ENCODE measurements at places on chromosomes 16 and 17. TPM values are rescaled to one million over a fixed set of nuclear protein-coding genes. Genes with fewer than 3 reads are reported as not detected.

Gene STX1B
- 3.1 TPM for total RNA-seq

Gene SOX9
- total RNA-seq, result not detected

Gene KCTD13
- total RNA-seq, result 40.0 TPM

Gene BLTP2
- total RNA-seq, result 124 TPM

Gene DOC2A
- total RNA-seq, result 0.14 TPM

DNA sequence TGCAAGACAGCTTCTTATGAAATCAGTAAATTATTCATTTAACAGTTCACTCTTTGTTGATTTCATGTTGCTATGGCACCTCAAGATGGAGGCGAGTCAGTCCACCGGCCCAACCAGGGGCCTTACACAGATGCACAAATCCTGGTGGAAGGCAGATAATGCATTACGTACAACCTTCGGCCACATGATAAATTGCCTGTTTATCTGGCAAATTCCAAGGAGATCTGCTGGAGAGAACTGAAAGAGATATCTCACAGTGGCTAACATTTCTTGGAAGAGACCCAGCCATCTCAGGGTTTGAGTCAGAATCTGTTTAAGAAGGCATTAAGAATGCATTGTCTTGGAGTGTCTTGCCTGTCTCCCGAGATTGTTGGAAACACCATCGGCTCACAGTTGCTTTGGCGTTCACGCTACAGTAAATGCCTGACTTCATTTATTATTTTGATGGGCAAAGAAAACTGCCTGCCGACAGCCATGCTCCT lies 225.6 kb downstream of the MSI2 start:
- no peak for DNase-seq

DNA sequence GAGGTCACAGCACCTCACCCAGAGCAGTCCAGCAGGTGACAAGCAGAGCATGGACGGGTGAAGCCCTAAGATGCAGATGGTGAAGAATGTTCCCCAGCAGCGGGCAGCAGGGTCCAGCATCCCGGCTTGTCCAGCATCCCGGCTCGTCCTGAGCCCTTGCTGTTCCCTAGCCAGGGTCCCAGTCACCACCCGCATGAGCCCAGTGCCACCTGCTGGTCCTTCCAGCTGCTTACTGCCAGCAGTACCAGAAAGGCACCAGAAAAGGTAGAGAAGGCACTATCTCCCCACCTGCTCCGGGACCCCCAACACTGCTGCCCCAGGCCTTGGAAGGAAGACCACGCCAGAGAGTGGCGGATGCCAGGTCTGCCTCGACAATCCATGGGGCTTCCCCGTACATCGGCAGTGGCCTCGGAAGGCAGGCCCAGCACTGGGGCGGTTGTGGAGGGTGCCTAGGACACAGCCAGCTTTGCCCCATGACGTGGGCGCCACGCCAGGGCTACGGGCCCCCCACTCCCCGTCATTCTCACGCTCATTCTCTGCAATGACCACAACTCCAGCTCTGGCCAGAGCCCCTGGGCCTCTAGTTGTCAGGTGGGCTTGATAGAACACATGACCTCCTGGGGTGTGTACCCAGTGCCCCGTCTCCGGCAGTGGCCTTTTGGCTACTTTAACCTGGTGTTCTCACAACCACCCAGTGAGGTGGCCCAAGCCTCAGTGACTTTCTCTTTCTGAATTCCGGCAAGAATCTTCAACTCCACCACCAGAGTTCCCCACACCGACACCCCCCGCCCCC lies 1.4 kb downstream of the CENPX start:
- peak; percentile 56 for DNase-seq

Data from CD4-positive, alpha-beta T cell (primary cell).